NCI-H446 treated with DMSO at 0.1 percent for 48 hours (cell line): ENCODE measurements at places on chromosomes 16 and 17.

DNA sequence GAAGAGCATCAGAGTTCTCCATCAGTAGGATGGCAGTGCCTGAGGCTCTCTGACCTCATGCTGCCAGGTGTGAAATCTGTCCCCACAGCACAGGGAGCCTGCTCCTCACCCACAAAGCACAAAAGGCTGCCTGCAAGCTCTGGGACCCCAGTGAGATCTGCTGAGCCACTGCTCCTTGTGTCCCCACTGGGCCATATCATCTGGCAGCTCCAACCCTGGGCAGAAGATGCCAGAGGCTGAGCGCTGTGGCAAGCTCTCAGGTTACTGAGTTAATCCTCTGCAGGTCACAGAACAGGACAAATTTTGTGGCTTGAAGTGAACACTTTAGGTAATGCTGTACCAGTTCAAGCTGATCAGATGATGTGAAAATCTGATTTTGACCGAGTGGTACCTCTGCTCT lies 26.7 kb upstream of the ERN1 start:
- DNase-seq, result no peak

DNA sequence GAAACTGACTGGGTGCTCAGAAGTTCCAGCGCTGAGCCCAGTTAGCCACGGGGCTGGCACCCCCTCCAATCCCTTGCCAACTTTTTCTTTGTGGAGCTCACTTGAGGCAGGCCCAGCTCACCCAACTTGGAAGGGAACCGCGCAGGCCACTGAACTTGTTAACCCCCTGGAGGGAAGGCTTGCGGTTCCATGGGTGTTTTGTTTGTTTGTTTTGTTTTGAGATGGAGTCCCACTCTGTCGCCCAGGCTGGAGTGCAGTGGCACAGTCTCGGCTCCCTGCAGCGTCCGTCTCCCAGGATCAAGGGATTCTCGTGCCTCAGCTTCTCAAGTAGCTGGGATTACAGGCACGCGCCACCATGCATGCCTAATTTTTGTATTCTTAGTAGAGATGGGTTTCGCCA lies 34.1 kb upstream of the NDRG4 start:
- DNase-seq, result no peak

DNA sequence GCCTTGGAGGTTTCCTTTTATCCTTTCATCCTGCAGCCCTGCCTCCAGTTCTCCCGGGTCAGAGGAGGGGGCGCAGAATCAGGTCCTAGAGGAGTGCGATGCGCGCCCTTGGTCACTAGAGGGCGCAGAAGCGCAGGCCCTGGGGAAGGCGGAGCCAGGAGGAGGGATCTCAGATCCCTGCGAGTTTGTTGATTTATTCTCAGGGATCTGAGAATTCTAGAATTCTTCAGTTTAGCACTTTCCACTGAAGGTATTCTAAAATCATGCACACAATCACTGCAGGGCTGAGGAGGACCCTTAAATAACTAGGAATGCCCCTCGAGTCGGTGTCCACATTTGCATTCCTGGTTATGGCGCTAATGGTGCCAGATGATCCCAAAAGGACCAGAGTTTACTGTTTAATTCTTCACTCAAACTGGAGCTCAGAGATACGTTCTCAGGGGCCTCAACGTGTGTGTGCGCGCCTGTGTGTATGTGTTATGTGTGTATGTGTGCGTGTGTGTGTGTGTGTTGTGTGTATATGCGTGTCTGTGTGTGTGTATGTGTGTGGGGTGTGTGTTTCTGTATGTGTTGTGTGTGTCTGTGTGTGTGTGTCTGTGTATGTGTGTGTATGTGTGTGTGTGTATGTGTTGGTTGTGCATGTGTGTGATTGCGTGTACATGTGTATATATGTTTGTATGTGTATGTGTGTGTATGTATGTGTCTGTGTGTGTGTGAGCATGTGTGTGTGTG lies 6.9 kb upstream of the ELAC2 start:
- DNase-seq, result no peak

DNA sequence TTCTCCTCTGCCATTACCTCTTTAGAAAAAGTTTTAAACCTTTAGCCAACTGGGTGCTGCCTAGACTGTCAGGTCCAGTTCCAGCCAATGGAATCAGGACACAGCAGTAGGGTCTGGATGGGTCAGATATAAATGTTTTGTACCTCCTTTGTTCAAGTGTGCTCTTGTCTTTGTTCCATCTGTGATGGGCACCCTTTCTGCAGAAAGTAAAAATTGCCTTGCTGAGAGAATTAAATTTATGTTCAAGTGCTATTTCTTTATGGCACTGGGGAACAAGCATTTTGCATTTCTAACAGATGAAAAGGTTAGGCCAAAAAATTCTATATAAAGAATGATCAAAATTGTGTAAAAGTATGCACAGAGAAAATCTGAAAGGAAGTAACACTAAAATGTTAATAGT lies 5.2 kb upstream of the HP start:
- no peak for DNase-seq

GRCh38 chr17:3510090-3510489 lies 34.3 kb downstream of the ASPA start:
- DNase-seq, result no peak

- DNase-seq, result no peak
These were observed 575.2 kb upstream of the CDH11 start for GRCh38 chr16:65697065-65697464.

- DNase-seq, result no peak
These were observed 274.2 kb upstream of the ERCC4 start for GRCh38 chr16:13645601-13646245.

- DNase-seq, result no peak
These were observed 62.3 kb upstream of the ADCY9 start for GRCh38 chr16:4178468-4179010.

GRCh38 chr16:64962786-64963185 lies 159.1 kb downstream of the CDH11 start:
- no peak for DNase-seq

- DNase-seq, result no peak
These were observed 16.9 kb downstream of the DOC2B start for GRCh38 chr17:164303-165235.

- no peak for DNase-seq
These were observed 32.2 kb downstream of the APPBP2 start for GRCh38 chr17:60493847-60494321.

GRCh38 chr16:65737831-65738230 lies 616.0 kb upstream of the CDH11 start:
- no peak for DNase-seq

DNA sequence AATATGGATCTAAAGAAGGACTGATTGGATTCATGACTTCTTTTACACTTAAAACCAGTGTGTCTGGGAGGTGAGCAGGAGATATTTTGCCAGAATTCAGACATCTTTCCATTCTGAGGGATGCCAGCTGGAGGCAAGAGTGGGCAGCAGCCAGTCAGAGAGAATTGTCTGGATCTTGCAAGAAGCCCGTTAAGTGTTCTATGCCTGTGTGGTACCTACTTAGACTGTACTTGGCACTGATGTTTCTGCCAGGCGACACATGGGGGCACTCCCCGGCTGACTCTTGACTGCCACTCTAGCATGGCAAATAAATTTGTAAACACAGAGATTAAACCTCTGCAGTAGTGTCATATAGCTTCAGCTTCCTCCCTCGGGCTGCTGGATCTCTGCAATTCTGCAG lies 247.7 kb downstream of the UTP18 start:
- DNase-seq, result peak; percentile 33

- DNase-seq, result no peak
These were observed 121.1 kb downstream of the CYLD start for GRCh38 chr16:50862818-50863643.

GRCh38 chr16:67750466-67750865 lies 31.4 kb upstream of the GFOD2 start:
- DNase-seq, result no peak

GRCh38 chr17:8289103-8289397 lies 580 bp downstream of the RANGRF start:
- DNase-seq, result no peak

GRCh38 chr17:57539529-57540301 lies 205.4 kb downstream of the CCDC182 start:
- DNase-seq, result no peak

DNA sequence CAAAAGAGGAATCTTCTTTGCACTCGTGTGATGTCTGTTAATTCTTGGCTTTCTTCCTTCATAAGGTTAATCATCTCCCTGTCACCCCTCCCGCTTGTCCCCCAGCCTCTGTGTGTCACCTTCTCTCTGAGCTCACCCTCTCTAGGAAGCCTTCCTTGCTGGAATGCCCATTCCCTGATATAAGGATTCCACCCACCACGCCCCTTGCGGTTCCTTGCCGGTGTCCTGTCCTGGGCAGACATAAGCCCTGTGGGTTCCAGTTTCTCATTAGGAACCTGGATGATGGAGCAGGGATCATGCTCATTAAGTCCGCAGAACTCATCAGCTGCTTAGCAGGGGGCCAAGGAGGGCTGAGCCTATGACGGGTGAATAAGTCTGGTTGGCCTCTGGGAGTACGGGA lies 559.3 kb downstream of the MAF start:
- no peak for DNase-seq

DNA sequence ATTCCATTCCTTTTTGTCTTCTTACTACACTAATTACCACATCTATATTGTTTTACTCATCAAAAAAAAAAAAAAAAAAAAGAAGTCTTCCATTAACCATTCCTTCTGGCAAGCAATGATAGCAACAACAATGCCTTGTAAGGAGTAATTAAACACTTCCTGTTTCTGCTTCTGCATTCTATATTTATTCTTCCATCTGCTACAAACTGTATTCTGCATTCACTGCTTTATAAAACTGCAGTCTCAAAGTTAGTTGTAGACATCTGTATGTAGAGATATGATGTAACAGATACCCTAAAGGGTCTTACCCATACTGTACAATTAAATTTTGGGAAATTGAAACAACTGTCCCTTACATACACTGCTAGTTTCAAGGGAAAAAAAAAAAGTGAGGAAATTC lies 28.7 kb upstream of the ABCA6 start:
- no peak for DNase-seq

- DNase-seq, result no peak
These were observed 132.4 kb downstream of the ABCA8 start for GRCh38 chr17:68822719-68823289.

DNA sequence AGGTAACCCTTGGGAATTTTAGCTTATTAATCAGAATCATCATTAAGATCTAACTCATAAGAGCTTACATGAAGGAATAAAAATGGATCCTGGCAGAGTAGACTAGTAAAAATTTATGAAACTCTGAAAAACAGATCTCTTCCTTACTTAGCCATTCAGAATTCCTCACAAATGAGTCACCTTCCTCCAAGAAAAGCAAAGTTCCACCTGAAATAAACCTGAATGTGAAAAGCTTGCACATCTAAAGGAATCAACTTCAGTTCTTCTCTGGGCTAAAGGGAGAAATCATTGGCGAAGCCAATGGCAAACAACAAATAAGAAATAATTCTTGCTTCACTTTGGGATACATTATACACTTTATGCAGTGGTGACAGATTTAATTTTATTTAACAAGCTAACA lies 22.7 kb downstream of the MYO1D start:
- DNase-seq, result no peak

DNA sequence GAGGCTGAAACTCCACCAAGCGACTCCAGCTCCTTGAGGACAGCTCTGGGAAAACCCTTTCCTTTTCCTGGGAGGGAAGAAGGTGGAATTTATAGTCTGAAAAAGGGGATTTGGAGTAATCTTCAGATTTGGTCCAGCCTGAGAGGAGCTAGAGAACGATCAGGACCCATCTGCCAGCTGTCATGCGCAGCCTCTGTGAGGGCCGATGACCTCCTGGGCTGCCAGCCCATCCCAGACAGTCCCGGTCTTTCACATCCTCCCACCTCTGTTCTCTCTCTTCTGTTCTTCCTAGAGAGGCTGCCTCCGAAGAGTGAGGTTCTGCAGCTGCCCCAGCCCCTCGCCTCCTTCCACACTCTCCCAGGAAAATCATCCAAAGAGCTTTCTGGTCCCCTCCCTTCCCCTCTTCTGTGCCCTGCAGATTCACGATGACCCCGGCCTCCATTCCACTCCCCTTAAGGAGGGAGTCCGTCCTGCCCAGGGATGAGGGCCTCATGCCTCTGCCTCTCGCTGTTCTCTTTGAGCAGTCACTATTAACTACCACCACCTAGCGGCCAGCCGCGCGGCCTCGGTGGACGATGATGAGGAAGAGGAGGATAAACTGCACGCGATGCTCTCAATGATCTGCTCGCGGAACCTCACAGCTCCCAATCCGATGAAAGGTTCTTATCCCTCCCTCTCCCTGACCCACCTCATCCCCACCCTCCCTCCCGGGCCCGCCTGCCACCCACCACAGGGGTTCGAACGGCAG lies 29.6 kb downstream of the SGSM2 start:
- no peak for DNase-seq

DNA sequence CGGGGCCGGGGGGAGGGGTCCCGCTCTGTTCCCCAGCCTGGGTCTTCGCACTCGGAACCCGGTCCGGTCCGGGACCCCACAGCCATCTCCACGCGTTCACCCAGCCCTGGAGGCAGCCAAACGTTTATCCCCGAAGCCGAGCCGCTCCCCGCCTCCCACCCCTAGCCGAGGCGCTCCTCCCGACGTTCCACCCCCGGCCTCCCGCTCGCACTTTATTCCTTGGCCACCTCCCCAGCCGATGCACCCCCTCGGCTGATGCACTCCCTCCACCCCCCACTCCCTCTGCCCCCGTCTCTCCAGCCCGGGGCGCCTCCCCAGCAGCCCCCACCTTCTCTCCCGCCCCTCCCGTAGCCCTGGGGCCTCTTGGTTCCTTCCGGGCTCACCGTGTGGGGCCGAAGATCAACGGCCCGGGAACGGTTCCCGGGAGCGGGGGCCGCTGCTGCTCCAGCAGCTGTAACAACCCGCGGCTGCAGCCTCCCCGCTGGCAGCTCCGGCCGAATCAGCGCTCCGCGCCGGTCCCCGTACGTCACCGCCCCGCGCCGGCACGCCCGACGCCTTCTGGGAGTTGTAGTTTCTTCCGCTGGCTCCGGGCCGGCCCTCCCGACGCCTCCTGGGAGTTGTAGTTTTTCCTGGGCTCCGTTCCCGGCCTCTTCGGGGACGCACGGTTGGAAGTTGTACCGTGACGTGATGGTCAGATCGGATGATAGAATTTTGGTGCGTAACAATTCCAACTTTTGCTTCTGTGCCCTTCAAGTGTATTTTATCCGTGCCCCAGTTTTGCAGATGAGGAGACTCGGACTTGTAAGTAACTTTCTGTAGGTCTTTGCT lies at the start of the genes LRRC3C and ORMDL3:
Gene LRRC3C (plus strand): TSS at position 632 of the 828 bp plus-strand sequence. CDS start 13,792 bp downstream, outside the sequence.
Gene ORMDL3 (minus strand): TSS at position 501 of the 828 bp plus-strand sequence. CDS start 3,398 bp downstream, outside the sequence.
- DNase-seq, result peak; percentile 79

GRCh38 chr17:41818024-41818423 lies 5.2 kb downstream of the FKBP10 start:
- no peak for DNase-seq

- DNase-seq, result no peak
These were observed 162.7 kb upstream of the CDC42EP4 start for GRCh38 chr17:73474370-73474988.

- DNase-seq, result peak; percentile 30
These were observed 108.6 kb downstream of the CMIP start for GRCh38 chr16:81553080-81553813.

- no peak for DNase-seq
These were observed 2.6 kb upstream of the ABCC3 start for GRCh38 chr17:50631908-50632571.
